ENCODE measurements at places on chromosomes 1 and 21.

DNA sequence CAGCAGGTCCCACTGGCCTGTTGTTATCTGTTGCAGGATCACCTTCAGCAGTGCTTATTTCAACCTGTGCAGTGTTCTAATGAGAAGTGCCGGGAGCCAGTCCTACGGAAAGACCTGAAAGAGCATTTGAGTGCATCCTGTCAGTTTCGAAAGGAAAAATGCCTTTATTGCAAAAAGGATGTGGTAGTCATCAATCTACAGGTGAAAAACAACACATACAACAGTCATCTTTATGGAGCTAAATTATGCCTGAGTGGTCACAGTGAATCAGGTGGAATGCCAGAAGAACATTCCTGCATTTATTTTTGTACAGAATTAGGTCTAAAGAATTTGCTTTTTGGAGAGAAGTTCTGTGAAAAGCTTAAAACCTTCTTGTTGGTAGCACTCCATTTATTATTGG is 33.2 kb downstream of the TRAF5 start:
- DNase-seq = no peak

GRCh38 chr1:4880626-4881025 is 226.2 kb downstream of the AJAP1 start:
- no peak for DNase-seq

GRCh38 chr1:30191154-30191702 is 532.2 kb downstream of the MATN1 start:
- no peak for DNase-seq

GRCh38 chr1:202056644-202057334 is 46.4 kb downstream of the ELF3 start:
- DNase-seq = no peak

DNA sequence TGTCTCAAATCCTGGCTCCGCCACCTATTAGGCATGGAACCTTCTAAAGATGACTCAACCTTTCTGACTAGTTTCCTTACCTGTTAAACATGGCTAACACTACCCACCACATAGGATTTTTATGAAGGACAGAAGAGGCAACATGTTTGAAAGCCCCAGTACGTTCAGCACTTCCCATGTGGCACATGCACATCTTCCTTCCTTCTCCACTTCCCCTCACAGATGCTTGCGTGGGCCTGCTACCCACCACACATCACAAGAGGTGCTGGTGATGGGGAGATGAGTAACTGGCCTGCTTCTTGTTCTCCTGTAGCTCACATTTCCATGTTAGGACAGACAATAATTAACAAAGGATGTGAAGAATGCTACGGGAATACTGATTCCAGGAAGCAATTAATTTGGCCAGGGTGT is 7.1 kb downstream of the ZBTB21 start:
- DNase-seq = no peak

- no peak for DNase-seq
Observed at GRCh38 chr1:87872189-87872588, 543.5 kb downstream of the LMO4 start.

- DNase-seq = no peak
Observed at GRCh38 chr1:148379697-148380096, 103.4 kb downstream of the PPIAL4G start.

- no peak for DNase-seq
Observed at GRCh38 chr1:184464757-184465156, 77.9 kb downstream of the C1orf21 start.

DNA sequence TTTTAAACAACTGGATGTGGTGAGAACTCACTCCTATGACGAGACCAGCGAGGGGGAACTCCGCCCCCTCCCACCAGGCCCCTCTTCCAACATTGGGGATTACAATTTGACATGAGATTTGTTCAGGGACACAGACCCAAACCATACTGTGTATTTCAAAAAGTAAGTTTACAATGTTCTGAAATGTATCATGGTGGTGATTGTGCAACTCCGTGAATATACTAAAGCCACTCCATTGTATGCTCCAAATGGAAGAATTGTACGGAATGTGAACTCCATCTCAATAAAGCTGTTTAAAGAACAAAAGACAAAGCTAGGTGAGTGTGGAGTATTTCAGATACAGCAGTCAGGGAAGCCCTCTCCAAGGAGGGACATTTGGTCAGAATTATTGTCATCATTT is 432.1 kb upstream of the VAMP3 start:
- no peak for DNase-seq

- DNase-seq = no peak
Observed at GRCh38 chr1:155064832-155065429, 1.4 kb downstream of the EFNA4 start.

DNA sequence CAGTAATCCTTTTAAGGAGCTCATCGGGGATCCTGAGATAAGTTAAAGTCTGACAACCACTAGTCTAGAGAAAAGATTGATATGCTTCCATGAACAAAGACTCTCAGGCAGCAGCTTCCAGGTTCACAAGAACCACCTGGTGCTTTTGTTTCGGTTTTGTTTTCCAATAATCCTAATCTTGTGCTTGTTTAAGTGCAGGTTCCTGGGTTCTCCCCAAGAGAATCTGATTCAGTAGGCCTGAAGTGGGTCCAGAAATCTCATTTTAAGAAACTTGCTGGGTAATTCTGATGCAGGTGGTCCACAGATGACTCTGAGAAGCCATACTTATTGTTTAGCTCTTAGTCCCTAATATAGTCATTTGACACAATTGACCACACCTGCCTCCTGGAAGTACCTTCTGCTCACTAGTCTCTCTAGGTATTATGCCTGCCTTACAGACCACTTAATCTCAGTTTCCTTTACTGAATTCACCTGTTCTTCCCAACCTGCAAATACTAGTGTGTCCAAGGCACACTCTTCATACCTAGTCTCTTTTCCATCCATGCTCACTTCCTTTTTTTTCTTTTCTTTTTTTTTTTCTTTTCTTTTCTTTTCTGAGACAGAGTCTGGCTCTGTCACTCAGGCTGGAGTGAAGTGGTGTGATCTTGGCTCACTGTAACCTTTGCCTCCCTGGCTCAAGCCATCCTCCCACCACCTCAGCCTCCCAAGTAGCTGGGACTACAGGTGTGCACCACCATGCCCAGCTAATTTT is 20.5 kb upstream of the FRRS1 start:
- no peak for DNase-seq

GRCh38 chr21:32411350-32412161 is 950 bp upstream of the EVA1C start:
- DNase-seq = no peak

GRCh38 chr21:34073749-34074282 is 438 bp downstream of the MRPS6 start:
- DNase-seq = no peak

- DNase-seq = no peak
Observed at GRCh38 chr21:16176570-16176969, 446.8 kb downstream of the USP25 start.

DNA sequence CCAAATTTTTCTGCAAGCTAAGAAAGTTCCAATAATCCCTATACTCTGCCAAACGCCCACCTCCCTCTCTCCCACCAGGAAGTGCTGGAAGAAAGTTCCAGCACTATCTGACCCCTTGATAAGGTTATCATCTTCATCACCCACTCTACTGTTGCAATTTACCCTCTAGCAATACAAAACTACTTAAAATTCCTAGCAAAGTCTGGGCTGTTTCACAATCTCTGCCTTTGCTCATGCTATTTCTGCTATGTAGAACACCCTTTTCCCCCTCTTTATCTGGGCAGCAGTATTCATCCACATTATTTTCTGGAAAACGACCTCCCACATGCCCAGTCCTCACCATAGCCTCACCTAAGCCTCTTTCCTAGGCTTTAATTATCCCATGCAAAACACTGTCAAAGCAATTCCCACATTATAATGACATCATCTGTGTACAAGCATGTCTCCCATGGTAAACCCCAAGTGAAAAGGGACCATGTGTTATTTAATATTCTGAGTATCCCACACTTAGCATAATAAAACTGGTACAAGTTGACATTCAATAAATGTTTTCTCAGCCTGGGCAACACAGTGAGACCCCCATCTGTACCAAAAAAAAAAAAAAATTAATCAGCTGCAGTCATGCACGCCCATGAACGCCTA is 12.0 kb downstream of the F11R start:
- no peak for DNase-seq

DNA sequence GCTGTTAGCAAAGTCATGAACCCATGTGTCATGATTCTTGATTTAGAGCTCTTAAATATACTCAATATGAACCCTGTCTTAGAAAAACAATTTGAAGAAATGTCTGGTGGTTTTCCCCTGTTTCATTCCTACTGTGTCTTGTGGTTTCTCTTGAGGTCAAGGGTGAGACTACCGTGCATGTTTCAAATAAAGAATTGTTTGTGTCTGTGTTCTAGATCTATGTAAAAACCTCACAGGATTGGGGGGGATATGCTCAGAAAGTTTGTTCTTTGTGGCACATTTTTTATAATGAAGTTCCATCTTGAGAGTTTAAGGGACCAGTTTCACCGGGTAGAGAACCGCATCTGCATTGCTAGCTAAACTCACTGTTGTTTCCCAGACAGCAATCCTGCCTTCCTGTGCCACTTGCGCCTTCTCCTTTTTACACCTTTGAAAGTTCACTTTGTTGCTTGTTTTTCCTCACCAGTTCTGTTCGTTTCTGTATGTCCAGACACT is 30.9 kb upstream of the CACYBP start:
- DNase-seq = no peak

DNA sequence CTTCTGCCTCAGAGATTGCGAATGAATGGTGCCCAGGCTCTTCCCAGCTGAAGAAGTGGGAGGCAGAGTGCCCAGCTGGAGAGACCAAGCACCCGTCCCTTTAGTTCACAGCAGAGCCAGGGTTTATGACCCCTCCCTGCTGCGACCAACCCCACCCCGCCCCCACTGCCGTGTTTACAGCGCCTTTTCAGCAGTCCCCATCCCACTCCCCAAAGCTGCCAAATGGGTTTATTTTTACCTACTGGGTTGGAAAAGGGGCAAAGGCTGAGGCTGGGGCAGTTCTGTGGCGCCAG is 23.6 kb downstream of the DYRK3 start:
- no peak for DNase-seq

- DNase-seq = no peak
Observed at GRCh38 chr1:179924268-179924667, 30.3 kb upstream of the CEP350 start.

GRCh38 chr21:15521644-15522001 is 208.2 kb upstream of the USP25 start:
- no peak for DNase-seq

- DNase-seq = peak; percentile 17
Observed at GRCh38 chr1:246492611-246493245, 14.4 kb downstream of the SMYD3 start.

DNA sequence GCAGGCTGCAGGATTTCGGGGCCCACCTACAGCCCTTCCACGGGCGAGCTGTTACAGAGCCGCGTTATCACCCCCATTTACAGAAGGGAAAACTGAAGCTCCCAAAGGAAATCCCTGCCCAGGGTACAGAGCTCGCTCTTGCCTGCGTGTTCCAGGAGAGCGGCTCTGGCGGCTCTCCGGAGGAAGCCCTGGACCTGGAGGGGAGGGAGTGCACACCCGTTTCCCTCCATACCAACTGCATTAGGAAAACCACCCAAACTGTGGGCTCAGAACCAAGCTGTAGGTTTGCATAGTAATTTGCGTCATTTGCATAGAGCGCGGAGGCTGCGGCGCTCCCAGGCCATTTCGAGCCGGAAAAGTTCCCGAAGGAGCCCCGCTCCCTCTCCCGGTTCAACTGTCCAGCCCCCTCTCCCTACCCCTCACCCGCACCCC is 24.7 kb upstream of the ADGRB2 start:
- DNase-seq = no peak

DNA sequence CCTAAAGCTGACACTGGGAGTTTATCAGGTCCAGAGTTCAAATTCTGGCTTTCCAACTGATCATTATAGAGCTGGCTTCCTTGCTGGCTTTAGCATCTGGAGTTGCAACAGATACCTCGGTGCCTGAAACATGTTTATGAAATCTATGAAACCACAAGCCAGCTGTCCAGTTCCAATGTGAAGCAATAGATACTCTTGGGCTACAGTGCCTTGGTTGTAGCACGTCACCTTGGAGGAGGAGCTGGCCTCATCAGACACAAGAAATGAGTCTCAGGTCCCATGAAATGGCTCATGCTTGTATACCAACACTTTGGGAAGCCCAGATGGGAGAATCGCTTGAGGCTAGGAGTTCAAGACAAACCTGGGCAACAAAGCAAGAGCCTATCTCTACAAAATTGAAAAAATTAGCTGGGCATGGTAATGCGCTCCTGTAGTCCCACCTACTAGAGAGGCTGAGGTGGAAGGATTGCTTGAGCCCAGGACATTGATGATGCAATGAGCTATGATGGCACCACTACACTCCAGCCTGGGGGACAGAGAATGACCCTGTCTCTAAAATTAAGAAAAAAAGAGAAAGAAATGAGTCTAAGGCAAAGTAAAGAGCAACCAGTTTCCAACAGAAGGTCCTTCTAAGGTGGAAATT is 132.5 kb upstream of the ZNF648 start:
- no peak for DNase-seq

DNA sequence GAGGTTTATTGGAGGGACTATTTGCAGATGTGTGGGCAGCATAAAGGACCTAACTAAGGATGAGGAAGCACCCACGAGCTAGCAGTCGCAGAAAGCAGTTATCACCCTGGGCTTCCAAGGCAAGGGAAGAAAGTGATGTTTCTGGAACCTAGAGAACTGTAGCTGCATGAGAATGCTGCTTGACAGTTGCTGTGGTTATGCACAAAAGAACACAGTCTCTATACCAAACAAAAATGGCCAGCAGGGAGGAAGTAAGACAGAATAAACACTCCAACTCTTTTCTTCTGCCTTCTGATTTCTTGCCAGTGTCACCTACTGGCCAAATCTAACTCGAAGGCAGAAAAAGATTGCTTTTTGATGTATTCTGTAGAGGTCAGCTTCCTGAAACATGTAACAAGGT is 190.2 kb downstream of the RASAL2 start:
- DNase-seq = no peak

DNA sequence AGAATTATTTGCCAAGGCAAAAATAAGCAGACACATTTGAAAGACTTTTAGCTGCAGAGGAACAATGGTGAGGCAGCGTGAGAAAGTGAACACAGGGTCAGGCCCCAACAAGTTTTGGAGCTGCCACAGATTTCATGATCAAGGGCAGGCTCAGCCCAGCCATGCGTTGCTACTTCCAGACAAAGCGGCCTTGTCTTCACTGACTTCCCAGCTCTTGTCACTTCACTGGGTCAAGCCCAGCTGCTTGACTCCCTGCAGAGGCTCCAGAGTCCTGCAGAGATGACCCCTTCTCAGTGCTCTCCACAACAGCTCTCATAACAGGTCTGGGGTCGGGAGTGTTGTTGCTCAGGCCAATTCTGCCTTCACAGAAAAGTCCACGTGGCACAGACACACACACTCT is 35.8 kb downstream of the HHAT start:
- DNase-seq = no peak

All from iPS DF 19.7 (cell line).